ENCODE measurements at places on chromosomes 12 and 14.

DNA sequence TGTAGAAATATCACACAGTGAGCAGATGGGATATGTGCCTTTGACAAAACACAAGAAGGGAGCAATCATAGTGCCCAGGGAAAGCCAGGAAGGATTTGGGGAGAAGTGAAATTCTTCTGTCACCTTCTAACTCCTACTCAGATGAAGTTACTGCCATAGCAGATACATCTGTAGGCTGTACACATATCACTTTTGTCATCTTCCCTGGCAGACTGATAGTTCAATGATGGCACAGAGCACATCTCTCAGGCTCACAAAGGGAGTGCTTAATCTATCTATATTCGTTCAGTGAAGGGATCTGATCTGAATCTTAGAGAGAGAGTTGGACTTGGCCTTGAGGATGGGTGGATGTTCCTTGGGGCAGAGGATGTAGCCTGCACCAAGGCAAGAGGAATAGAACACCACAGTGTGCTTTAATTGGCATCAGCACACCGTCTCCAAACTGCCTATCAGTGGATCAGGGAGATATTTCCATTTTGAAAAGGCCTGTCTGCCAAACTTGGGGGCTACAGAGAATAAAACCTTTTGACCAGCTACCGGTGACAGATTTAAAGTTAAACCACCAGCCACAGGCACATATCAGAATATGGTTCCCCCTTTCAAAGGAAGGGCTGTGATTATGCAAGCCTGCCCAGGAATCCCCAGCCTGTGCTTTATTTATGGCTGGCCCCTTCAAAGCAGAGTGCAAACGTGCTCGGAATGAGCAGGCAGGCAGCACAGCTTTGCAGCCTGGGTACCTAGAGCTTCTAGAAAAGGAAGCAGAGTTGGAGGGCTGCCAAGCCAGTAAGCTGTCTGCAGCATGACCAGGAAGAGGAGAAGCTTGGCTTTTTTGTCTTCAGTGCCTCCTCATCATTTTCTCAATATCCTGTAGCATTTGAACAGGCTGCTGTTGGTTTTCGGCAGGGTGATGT is 165.5 kb upstream of the DYRK2 start:
- no peak for DNase-seq

DNA sequence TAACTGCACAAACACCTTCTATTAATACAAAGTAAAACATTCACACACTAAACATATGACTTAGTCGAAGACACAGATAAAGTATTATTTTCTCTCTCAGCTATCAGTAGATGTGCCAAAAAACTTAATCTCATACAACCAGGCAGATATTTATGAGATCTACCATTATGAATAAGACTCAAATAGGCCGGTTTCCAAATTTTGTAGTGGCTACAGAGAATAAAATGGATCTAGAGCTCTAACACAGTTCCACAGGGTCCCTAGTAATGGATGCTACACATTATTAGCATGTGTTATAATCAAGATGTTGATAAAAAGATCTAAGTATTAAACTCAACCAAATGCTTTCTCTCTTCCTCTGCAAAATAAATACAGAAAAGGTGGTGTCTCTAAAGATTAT is 10.4 kb downstream of the SAV1 start:
- no peak for DNase-seq

- peak; percentile 51 for DNase-seq
Observed at GRCh38 chr14:42224053-42224888, 617.6 kb downstream of the LRFN5 start.

DNA sequence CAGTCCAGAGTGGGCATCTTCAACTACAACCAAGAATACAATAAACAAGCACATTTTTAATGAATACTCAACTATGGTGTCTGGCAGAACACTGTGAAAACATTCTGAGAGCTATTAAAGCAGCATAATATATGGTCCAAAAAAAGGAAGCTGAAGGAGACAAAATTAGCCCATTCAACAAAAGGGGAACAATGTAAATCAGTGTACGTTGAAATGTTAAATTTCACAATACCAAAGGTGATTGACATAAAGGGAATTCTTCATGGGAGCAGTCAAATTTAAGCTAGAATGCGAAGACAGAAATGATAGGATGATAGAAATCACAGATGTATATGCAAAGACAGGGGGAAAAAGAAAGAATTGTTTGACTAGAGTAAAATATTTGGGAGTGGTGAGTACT is 41.3 kb upstream of the SYCP3 start:
- no peak for DNase-seq

DNA sequence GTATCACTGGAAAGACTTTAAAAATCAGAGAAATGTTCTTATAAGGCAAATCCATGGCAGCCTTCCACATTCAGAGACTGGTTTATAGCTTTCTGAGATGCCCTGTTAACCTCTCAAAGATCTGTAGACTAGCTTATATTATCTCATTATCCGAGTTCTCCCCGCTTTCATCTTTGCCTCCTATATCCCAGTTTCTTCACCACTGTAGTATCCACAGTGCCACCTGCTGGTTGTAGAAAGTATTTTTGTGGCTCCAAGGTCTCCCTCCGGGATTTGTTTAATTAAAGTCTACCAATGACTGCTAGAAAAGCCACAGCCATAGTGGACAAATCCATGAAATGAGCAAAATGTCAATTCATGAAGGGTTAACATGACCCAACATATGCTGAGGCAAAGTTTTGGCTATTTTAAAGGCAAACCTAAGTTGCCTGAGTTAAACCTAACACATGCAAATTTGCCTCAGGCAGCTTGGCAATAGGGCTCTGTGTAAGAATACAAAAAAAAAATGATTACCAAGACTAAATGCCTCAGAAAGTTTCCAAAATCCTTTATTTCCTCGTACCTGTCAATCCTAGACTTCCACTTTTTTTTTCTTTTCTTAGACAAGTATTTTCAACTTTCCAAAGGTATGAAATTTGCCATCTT is 218.8 kb upstream of the BMP4 start:
- no peak for DNase-seq

DNA sequence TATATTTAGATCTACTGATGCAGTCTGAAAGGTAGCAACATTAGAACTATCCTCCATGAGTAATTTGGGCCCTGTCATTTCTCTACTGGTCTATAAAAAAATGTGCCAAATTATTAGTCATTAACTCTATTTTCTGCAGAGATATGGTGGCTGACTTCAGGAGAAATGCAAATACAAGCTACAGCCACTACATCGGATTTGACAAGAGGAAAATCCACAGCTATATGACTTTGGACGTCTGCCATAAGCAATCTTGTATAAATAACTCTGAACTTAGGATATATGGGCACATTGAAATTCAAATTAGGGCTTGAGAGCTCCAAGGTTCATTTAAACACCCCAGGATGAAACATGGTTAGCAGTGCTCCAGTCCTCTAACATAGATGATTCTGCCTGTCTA is 983.0 kb upstream of the LRFN5 start:
- DNase-seq = no peak

Measured in lower leg skin (tissue), 4 donors.